ENCODE measurements at places on chromosomes 4 and X.

DNA sequence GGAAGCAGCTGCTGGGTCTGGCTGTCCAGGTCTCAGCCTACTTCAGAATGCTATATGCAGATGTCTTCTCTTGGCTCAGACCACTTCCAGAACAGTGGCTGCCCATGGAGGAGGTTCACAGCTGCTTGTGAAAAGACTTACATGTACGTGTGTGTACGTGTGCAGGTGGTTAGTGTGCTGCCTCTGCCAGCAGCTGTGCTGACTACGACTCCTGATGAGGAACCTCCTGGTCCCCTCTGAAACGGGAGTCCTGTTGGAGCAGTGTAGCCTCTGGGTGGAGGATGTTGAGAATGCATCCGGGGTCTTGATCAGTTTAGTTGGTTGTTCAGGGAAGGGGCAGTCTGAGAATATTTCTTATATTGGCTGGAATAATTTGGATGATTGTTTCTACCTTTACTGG lies 155.9 kb upstream of the WDR1 start:
- no peak for DNase-seq

DNA sequence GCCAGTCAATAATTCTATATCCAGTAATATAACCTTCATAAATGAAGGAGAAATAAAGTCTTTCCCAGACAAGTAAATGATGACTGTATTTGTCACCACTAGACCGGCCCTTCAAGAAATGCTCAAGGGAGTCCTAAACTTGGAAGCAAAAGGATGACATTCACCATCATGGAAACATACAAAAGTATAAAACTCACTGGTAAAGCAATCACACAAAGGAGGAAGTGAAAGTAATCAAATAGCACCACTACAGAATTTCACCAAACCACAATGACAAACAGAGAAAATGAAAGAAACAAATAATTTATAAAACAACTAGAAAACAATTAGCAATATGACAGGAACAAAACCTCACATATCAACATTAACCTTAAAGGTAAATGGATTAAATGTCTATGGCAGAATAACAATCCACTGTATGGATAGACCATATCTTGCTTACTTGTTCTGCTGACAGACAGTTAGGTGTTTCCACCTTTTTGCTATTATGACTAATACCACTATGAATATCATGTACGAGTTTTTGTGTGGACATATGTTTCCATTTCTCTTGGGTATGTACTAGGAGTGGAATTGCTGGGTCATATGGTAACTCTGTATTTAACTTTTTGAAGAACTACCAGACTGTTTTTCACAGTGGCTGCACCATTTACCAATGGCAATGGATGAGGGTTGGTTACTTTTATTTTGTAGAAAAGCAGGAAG lies 44.9 kb downstream of the NAT8L start:
- no peak for DNase-seq

- no peak for DNase-seq
Observed at GRCh38 chr4:40194602-40195161, 2.1 kb upstream of the RHOH start.

- DNase-seq = no peak
Observed at GRCh38 chrX:14015941-14016340, 13.8 kb downstream of the GEMIN8 start.

GRCh38 chr4:107908377-107908776 lies 23.0 kb upstream of the CYP2U1 start:
- DNase-seq = no peak
